Activated T-cell treated with anti-CD3 and anti-CD28 coated beads, Interleukin-2, amount 50 U/mL, for 72 hours (primary cell): ENCODE measurements at places on chromosomes 4 and X. TPM values are rescaled to one million over a fixed set of nuclear protein-coding genes. Genes with fewer than 3 reads are reported as not detected.

Gene GPR50
- total RNA-seq, result not detected

Gene L1CAM
- 1.8 TPM for total RNA-seq

Gene NOCT
- 11.4 TPM for total RNA-seq

Gene ANXA3
- 1.7 TPM for total RNA-seq

Gene ADH7
- not detected for total RNA-seq

Gene AMTN
- total RNA-seq, result not detected

Gene CORIN
- total RNA-seq, result 0.29 TPM

Gene PSMD10
- total RNA-seq, result 38.9 TPM

Gene ART3
- not detected for total RNA-seq

Gene BEX2
- total RNA-seq, result 45.6 TPM

Gene SPANXN3
- total RNA-seq, result not detected

Gene NAT8L
- 1.5 TPM for total RNA-seq

DNA sequence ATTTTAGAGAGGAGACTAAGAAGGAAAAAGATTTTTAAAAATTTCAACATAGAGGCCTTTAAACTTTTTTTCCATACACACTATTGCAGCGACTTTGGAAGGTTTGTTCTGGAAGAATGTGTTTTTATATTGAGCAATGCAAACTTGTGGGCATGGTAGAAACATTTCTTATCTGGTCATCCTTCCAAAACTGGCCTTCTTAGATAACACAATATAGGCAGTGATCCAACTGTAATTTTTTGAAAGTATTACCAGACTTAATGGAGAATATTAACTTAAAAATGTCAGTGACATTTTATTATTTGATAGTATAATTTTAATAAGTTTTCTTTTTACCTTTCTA lies 25.6 kb downstream of the FHDC1 start:
- no peak for DNase-seq

GRCh38 chr4:19021617-19022016 lies 1000.1 kb upstream of the LCORL start:
- DNase-seq, result no peak

GRCh38 chr4:142452161-142452855 lies 393.8 kb downstream of the INPP4B start:
- no peak for DNase-seq

DNA sequence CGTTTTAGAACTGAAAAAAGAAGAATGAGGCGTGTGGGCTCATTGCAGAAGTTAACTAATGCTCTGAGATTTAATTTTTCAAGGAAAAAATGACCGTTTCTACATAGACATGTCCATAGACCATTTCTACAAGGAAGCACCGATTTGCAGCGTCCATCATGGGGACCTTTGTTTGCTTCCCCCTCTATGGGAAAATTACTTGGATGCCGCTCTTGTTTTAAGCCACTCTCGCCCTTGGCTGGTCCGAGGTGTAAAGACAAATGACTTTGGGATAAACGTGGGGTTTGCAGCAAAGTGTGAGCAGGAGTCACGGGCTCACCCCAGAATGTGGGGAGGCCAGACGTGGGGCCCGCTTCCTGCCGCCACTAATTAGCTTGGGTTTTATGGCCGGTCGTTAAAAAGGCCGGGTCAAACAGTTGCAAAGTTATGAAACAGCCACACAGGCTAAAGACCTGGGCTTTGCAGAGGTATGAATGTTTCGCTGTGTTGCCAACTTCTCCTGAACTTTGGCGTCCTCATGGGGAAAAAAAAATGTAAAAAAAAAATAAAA lies 235.9 kb downstream of the SHOX start:
- no peak for DNase-seq

GRCh38 chr4:3484057-3484973 lies 21.2 kb downstream of the DOK7 start:
- DNase-seq, result no peak

DNA sequence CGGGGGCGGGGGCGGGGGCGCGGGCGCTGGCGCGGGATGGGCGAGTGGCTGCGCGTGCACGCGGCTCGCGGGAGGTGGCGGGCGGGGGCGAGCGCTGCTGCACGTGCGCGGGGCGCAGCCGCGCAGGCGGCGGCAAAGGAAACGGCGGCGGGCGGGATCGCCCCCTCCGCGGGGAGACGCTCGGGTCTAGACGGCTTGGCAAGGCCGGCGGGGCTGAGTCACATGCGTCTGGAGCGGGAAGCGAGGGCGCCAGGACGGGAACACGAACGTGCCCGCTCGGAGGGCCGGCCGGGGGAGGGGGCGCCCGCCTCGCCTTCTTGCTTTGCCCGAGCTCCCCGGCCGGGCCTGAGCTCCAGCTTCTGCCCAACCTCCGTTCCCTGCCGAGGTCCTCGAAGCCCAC lies 4.3 kb upstream of the HAUS7 start:
- peak; percentile 41 for DNase-seq

GRCh38 chrX:103687073-103687695 lies 685 bp upstream of the MORF4L2 start:
- DNase-seq, result peak; percentile 88

- no peak for DNase-seq
These were observed 134.5 kb upstream of the IL15 start for GRCh38 chr4:141501931-141502330.

GRCh38 chr4:145935253-145936141 lies 3.1 kb downstream of the ZNF827 start:
- peak; percentile 18 for DNase-seq

DNA sequence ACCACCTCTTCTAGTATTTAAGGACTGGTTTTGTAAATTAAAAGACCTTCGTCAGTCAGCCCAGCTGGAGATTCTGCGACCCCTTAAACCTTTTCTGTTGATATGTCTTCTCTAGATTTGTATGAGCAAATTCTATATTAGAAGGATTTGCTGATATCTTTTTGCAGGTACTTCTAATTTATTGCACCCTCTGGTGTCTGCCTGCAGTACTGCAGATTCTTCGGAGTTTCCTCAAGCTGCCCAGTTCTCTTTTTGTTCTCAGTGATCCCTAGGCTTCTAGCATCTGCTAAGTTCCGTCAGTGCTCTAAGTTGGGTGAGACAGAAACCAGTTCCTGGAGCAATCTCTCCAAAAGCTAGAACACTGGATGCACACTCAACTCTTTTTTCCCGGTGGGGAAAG lies 545.2 kb downstream of the C4orf33 start:
- peak; percentile 37 for DNase-seq

DNA sequence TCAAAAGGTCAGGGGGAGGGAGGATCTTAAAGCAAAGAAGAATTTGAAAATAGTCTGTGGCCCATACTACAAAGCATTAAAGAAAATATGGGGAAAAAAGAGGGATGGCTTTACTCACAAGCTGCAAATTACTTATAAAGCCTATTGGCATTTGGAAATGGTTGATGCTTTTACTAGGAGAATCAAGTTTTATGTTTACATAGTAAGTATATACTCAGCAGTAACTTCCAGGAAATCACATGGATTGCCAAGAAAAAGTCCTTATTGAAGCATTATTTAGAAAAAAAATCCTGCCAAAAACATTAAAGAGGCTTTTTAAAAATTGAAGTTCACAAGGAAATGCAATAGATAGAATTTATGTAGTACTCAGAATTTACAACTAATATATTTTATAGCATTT lies 8.4 kb upstream of the SH3RF1 start:
- no peak for DNase-seq

DNA sequence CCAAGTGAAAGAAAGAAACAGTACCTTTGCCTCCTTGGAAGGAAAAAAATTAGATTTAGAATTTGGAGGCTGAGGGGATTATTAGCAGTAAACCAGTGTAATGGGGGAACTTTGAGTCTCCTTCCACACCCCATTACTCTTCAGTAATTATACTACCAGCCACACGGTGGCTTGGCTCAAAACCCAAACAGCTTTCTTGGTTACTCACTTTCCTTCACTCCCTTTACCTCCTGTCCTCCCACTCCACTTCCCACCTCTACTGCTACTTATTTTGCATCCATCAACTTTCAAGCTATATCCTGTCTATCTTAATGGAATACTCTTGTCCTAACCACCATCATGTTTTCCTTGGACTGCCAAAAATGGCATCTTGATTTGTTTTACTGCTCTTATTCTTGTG lies 310.6 kb upstream of the AADAT start:
- DNase-seq, result no peak

- peak; percentile 57 for DNase-seq
These were observed 36.0 kb downstream of the GAB3 start for GRCh38 chrX:154714925-154715324.

DNA sequence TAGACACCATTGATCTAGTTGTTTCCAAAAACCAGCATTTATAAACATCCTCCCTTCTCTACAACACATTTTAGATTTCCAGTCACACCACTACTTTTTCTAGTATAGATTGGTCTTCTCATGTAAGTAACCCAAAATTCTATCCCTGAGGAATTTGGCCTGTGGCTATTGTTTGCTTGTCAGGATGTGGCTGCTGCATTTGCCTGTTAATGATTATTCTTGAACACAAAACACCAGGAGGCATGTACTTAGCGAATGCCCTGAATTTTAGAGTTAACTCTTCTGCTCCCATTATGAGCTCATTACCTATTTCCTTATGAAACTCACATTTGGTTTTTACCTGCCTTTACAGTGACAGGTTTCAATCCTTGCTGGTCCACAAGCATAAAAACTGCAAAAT lies 102.0 kb upstream of the FSTL5 start:
- no peak for DNase-seq

GRCh38 chr4:80475798-80476197 lies 140.3 kb downstream of the CFAP299 start:
- no peak for DNase-seq

GRCh38 chrX:110125446-110126162 lies 122.7 kb downstream of the TMEM164 start:
- no peak for DNase-seq

DNA sequence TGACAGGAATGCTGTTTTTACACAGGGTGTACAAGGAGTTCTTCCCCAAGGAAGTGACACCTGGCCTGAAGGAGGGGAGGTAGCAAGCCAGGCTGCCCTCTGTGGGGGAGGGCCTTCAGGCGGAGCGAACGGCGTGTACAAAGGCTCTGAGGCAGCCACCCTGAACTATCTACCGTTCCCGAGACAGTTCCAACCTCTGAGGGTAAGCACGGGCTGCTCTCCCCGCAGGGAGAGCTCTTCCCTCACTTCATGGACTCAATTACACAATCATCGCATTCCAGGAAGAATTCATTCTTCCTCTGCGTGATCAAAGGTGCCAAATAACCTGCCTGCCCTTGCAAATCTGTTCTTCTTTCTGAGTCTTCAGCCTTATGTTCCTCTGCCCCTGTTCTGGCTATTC lies 4.8 kb downstream of the ELK1 start:
- no peak for DNase-seq

DNA sequence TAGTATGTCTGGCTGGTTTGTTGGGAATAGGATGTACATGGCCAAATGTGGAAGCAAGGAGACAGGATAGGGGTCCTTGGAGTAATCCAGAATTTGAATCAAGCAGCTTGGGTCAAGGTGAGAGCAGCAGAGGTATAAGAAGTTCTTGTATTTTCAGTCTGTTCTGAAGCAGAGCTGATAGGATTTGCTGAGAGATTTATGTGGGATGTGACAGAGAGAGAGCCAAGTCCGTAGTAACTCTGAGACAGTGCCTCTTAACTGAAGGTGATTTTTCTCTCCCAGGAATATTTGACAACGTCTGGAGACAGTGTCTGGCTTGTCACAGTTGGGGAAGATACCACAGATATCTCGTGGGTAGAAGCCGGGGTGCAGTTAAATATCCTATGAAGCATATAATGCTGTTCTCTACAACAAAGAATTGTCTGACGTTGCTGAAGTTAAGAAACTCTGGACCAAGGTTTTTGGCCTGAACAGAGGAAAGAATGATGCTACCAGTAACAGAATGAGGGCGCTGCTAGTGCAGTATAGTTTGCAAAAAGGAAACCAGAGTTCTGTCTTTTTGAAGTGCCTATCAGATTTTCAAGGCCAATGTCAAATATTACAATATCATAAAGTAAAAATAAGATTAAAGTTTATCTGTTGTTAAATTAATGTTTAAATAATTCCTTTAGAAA lies 184.0 kb downstream of the ARHGAP24 start:
- no peak for DNase-seq

- DNase-seq, result peak; percentile 59
These were observed 138.6 kb downstream of the AFF1 start for GRCh38 chr4:87073199-87074120.
